RWPE2 (cell line): ENCODE measurements at places on chromosomes 3 and 15.

DNA sequence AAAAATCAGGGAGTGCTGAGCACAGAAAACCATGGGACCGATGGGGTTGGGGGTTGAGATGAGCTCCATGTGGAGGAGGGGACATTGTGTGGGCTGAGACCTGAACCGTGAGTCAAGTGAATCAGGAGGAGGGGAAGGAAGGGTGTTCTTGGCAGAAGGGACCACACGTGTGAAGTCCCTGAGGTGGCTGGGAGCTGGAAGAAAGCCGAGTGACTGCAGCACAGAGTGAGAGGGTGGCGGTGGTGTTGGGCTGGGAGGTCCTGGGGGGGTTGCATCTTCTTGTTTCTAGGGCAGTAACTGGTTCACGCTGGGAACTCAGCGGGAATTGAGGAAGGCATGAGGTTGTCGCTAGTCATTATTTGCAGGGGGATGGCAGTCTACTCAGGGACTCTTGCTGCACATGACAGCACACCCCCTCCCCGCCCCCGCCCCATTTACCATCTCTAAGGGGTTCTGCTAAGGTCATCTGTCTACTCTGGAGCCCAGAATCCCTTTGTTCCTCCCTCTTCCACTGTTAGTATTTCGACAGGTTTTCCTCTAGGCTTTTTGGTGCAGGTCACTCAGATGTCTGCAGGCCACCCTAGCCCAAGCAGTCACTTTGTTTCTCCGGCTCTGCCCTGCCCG lies 254.3 kb downstream of the TLE3 start:
- no peak for DNase-seq

GRCh38 chr3:187889601-187890404 lies 144.5 kb upstream of the BCL6 start:
- DNase-seq, result no peak

GRCh38 chr15:52462806-52463360 lies 65.8 kb downstream of the MYO5A start:
- no peak for DNase-seq

DNA sequence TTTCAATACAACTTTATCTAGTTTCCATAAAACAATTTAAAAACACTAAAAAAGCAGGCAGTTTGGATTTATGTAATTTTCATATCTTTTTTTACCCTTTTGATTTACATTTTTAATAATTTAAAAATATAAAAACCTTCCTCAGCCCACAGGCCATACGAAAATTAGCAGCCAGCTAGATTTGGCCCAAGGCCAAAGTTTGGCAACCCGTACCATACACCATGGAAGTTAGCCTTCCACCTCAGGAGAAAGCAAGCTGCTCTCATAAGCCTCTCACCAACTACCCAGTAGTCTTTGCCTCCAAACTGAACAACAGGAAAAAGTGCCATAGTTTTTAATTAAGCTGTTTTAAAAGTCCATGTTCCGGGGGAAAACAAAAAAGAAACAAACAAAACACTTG lies 107.3 kb upstream of the TRIM42 start:
- DNase-seq, result no peak

GRCh38 chr3:152260026-152260425 lies 8.7 kb upstream of the MBNL1 start:
- DNase-seq, result no peak

DNA sequence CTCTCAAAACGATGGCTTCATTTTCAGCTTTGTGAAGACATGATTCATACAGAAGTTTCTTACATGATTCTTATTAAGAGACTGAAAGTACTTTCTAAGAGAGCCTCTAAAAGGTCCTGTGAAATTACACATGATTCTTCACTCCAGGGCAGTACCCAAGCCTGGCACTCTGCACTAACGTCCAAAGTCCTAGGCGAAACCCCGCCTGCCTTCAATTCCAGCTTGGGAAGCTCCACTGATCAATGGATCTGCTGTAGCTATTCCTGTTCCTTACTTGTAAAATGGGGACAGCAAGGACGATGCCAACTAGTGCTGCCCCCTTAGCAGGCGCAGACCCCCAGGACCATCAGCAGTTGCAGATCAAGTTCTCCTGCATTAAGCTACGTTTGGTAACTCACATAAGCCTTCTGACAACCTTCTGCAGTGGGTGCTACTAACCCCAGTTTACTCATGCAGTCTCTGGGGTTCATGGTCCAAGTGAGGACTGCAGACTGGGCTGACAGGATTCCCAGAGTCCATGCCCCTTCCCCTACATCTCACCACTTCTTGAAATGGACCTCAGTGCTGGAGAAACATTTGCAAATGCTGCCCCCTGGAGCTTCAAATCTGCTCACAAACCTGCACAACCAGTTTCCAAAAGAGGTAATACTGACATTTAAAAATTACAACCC lies 10.6 kb downstream of the CHCHD4 start:
- DNase-seq, result no peak

DNA sequence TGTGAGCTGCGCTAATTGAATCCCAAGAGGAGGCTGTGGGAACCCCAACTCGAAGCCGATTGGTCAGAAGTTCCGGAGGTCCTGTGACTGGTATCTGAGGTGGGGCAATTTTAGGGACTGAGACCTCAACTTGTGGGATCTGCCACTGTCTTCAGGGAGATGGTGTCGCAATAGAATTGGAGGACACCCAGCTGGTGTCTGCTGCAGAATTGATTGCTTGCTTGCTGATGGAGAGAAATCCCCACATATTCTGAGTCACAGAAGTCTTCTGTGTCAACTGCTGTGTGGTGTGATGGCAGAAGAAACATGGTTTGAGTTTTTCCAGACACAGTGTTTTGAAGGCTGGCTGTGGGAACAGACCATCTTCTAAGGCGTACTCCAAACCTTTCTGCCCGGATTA lies 99.7 kb upstream of the PLXNA1 start:
- no peak for DNase-seq

- no peak for DNase-seq
Measured at GRCh38 chr3:158260392-158260791, 150.5 kb downstream of the RSRC1 start.

- peak; percentile 82 for DNase-seq
Measured at GRCh38 chr15:67838789-67839332, 984 bp downstream of the RNU6-1 start.

DNA sequence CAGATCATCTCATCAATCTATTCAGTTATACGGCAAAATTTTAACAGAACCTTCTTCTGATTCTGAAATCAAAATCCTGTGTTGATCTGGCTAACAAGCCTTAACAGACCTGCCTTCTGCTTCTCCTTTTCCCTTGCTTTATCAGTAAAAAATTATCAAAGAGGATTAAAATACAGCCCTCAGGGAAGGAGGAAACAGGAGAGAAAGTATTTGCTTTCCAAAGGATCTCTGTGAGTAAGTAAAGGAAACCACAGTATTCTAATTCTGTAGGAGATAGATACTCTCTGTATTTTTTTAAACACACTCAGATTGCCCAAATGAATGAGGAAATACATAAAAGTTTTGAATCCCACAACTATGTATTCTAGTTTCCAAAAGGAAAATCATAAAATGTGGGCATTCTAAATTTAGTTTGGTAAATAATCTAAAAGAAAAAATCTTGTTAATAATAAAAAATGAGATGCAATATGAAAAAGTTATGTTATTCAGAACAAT lies 221.8 kb downstream of the ZIC1 start:
- DNase-seq, result no peak

DNA sequence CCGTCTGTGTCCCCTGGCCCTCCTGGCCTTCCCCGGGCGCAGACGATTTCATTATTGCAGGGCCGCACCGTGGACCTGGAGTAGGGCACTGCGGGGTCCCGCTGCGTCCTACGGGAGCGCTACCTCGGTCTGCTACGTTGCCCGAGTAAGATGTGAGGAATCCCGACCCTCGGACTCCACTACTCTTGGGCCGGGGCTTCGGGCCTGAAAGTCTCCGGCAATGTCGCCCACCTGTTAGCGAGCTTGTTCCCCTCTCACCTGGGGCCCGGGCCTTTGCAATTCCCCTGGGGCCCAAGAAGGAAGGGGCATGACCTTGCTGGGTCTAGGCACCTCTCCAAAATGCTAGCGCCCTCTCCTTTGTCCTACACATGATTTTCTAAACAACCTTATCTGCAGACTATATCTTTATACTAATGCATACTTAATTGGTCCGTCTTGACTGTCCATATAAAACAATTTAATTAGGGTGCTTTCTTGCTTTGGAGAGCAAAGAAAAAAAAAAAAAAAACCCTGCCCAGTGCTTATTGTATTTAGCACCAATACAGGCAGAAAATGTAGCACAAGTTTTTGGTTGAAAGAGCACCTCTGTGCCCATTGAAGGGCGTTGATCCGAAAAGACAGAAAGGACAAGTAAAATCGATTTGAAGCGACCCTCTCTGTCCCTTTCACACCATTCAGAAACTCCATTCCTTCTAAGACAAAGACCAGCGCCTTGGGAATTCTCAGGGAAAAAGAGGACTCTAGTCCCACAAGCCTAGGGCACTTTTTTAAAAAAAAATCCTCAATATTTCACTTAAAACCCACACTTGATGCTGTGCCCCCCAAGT lies 7.0 kb upstream of the NR2F2 start:
- DNase-seq, result no peak

- DNase-seq, result no peak
Measured at GRCh38 chr3:19159966-19160635, 11.8 kb downstream of the KCNH8 start.

DNA sequence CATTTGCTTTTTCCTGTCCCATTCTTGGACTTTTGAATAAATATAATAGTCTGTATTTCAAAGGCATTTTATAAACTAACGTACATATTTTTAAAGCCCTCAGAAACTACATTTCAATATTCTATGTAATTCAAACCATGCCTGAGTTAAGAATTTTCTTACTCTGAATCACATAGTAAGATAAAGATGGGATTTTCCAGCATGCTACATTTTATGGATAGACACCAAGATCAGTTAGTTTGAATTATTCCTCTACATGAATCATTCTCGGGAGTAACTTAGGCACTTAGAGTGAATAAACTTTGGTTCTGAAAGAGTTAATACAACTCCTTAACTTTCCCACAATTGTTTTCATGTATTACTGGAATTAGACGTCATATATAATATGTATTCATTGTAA lies 713.3 kb upstream of the CBLB start:
- DNase-seq, result no peak

- DNase-seq, result no peak
Measured at GRCh38 chr3:153370680-153371079, 208.7 kb downstream of the RAP2B start.

DNA sequence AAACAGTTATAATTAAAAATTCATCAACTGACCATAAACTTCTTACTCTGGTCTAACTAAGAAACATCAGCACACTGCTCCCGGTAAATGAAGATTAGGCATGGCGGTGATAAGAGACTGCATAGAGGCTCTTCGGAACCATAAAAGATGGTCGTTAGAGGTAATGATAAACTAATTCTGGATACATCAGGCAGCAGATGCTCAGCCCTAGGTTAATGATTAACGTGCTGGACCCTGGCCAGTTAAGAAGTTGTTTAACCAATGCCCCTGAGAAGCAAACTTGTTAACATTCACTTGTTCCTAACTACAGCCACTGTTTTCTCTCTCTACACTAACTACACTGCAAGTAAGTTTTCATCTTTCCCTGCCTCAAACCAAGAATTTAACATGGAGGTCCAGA lies 111.5 kb downstream of the PDZRN3 start:
- no peak for DNase-seq

GRCh38 chr3:191330530-191331048 lies 263 bp upstream of the UTS2B start:
- DNase-seq, result no peak

GRCh38 chr3:123025642-123026521 lies 1.7 kb downstream of the SEMA5B start:
- no peak for DNase-seq

DNA sequence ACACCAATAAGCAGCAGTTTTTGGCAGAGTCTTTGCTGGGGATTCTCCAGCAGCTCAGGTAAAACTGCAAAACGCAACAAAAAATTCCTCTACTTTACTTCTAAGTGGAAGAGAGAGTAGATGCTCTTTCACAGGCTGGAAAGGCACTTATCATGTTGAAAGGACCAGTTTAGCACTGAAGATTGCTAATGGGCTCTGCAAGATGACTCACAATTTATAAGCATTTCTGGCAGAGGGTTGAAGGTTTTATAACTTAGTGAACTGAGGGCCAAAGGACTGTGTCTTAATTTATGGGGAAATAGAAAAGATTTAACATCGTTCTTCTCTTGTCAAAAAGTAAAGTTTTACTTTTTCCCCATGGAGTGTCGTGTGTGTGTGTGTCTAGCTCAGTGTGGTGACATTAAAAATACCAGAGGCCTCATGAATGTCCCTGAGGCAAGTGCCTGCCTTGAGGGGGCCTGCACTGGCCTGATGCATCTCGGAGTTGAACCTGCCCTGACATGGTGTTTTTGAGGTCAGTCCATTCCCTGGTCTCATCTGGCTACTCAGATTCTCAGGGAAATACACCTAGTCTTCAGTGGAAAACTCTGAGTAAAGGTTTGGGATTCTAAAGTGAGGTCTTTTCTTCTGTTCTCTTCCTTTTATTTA lies 1092.0 kb downstream of the NAALADL2 start:
- no peak for DNase-seq
